Naive thymus-derived CD8-positive, alpha-beta T cell (primary cell): ENCODE measurements at places on chromosomes 3 and 15.

- no peak for DNase-seq
These were observed 94.6 kb downstream of the ITPR1 start for GRCh38 chr3:4587838-4588105.

DNA sequence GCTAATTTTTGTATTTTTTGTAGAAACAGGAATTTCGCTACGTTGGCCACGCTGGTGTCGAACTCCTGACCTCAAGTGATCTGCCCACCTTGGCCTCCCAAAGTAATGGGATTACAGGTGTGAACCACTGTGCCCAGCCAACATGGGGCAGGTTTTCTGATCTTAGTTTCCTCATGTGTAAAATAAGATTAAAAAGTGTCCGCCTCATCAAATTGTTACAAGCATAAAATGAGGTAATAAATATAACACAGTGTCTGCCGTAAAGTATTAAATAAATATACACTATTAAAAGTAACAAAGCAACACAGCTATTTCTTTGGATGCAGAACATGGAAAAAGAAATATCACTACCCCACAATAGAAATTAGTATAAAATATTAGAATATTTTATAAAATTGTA is 16.4 kb upstream of the COMMD2 start:
- no peak for DNase-seq

DNA sequence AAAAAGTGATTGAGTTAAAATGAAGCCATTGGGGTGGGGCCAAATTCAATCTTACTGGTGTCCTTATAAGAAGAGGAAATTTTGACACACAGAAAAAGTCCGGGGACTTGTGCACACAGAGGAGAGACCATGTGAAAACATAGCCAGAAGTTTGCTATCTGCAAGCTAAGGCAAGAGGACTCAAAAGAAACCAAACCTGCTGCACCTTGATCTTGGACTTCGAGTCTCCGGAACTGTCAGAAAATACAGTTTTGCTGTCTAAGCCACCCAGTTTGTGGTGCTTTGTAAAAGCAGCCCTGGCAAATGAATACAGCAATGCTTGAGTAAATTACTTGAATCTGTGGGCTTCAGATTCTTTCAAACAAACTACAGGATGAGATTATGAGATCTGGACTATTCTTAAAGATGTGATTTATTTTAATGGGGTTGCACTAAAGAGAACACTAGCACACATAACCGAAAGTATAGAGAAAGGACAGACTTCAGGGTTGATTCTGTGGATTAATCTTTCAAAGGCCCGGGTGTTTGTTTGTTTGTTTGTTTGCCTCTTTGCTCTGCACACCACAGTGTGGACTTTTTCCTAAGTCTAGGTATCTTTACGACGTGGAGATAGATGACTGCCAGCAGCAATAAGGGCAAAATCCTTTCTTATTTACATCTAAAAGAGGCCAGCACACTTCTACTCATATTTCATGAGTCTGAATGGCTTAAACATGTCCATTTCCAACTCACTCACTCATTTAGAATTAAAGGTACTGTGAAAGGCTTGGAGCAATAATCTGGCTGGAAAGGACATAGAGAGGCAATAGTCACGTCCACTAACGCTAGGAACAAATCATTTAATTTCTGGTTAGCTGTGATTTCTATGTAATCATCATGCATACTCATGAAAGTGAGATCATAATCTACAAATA is 53.9 kb upstream of the SSR3 start:
- DNase-seq = no peak

DNA sequence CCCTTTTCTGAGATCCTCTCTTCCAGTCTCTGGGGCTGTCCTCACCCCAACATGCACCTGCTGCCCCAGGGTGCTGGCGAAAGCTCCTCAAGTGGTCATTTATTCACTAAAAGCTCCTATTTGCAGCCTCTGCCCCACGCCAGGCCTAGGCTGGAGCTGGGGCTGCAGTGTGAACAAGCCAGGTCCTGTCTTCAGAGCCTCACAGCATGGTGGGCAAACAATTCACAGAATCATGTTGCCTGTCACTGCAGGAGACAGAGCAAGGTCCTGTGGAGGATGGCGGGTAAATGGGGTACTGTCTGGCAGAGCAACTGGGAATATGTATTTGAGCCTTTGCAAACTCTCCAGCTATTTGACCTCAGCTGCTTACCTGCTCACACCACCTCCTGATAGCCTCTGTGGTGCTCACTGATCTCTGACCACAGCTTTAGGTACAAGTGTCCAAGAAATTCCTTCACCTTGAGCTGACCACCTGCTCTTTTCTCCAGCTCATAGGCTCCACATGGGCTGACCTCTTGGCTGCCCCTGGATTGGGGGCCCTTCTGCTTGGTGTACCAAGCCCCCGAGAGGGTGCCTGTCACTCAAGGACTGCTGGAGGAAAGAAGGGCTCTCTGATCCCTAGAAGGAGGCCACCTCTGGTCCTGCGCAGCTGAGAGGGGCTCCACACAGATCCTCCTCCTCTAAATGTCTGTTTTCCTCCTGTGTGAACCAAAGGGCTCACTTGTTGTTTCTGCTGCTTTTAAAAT is 35.6 kb downstream of the AMOTL2 start:
- no peak for DNase-seq

DNA sequence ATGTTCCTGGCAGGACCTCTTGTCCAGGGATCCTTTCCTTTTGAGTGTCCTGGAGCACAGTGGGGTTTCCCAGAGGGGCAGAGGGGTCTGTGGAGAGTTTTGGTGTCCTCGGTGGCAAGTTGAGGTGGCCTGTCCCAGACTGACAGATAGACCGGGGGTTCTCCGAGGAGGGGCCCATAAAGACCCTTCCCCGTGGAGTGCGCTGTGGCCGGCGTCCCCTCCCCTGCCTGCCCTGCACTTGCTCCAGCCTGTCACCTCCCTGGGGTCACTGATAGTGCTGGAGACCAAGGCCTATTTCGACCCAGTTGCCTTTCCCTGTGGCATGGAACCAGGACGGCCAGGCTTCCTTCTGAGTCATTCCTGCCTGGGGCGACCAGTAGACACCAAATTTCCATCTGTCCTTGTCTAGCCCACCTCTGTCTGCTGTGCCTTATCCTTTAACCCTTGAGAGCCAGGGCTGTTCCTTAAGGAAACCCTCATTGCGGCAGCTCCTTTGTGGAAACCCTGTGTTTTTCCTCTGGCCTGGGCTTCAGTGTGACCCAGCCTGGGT is 2.9 kb downstream of the MUC4 start:
- no peak for DNase-seq

DNA sequence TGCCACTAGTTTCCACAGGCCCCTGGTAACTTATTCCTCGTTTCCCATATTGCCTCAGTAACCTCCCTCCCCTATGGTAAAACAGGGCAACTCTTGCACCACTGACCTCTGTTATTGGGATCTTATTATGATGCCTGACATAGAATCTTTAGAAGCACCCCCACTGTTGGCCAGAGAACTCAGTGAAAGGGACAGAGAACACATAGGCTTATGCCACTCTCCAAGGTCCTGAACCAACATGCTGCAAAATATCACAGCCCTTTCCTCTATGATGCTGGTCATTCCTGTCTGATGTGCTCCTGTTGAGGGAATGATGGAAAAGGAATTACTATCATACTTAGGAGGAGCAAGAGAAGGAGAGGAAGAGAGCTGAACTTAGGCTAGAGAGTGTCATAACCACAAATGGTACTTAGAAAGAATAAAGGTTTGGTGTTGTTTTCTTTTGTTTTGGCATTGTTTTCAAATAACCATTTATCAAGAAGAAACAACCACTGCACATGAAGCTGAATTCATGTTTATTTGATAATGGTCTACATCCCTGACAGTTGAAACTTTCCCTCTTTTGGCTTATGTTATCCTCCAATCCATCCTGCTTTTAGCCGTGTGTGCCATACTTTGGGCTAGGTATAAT is 330.2 kb downstream of the EPHB1 start:
- no peak for DNase-seq

DNA sequence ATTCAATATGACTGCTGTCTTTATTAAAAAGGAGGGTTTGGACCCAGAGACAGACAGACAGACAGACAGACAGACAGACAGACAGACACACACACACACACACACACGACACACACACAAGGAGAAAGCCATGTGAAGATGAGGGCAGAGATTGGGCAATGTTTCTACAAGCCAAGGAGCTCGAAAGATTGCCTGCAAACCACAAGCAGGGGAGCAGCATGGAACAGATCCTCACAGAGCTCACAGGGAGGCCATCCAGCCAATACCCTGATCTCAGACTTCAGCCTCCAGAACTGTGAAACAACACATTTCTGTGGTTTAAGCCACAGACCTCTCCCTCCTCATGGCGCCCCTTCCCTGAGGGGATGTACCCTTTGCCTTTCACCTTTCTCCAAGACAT is 35.8 kb upstream of the ABHD2 start:
- no peak for DNase-seq

- no peak for DNase-seq
These were observed 15.2 kb downstream of the ABCC5 start for GRCh38 chr3:184002469-184002868.

GRCh38 chr3:73315706-73316105 is 254.2 kb downstream of the EBLN2 start:
- no peak for DNase-seq

- DNase-seq = no peak
These were observed 28.9 kb upstream of the KLHL6 start for GRCh38 chr3:183584246-183584913.

DNA sequence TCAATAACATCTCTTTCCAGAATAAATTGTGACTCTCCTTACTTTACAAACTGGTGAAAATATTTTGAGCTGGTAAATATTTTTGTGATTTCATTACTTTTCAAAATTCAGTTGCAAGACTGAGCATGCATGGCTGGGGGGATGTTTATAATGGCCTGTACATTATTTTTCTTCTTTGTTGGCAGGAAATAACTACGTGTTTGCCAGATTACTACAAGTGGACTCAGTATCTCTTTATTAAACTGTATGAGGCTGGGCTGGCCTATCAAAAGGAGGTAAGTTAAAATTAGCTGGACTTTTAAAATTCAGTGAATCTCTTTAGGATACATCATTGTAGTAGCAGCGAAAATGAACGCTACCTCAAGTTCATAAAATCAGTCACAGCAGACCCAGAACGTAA is 58.3 kb downstream of the LARS2 start:
- no peak for DNase-seq

DNA sequence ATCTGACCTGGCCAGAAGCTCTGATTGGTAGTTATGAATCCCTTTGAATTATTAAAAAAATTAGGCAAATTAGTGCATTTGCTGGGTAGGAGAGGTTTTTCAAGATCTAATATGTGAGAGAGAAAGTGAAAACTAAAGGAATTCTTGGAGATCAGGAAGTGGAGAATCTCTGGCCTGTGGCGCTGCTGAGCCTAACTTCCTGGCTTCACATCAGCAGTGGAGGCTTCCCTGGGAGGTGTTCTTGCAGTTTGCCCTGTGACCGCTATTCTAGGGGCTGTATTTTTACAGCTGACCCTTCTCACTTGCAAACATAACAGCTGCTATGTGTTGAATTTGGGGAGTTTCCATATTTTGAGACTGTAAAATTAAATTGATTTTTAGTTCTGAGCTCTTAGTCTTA is 166.4 kb downstream of the ATG7 start:
- DNase-seq = no peak

DNA sequence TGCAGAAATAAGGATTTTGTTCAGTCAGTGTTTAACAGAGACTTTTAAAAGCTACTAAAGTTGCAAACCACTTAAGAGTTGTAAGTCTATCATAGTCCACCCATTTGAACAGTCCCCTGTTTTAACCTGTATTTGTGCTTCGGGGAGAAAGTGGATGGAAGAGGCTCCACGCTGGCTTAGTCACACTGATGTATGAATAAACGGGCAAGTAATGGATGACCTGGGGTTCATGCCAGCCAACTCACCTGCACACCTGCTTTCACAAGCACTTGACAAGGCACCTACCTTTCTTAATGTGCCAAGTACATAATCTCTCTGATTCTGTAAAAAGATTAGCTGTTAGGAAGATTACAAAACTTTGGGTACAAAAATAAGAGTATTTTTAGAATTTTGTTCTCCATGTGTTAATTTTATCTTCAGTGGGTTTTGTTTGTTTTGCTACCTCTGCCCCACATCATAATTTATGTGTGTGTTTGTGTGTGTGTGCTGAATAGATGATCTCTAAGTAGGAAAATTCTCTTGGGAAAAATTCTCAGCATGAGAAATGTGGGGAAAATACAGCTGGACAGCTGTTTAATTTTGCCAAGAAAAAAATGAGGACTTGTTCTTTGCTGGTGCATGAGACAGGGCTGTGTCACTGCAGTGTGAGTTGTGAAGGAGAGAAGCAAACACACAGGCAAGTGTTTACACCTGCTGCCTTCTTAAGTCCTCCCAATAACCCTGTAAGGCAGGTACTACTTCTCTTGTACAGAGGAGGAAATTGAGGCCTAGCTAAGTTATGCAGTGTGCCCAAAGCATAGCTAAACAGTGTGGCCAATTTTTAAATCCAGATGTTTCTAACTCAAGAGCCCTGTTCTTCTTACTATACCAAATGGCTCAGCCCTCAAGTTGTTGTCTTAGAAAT is 181.2 kb upstream of the IL12A start:
- DNase-seq = no peak

- no peak for DNase-seq
These were observed 6.5 kb downstream of the IGF2BP2 start for GRCh38 chr3:185818267-185818875.

- DNase-seq = no peak
These were observed 103.8 kb downstream of the WDR76 start for GRCh38 chr15:43930556-43930955.

- DNase-seq = no peak
These were observed 97.4 kb downstream of the DTWD1 start for GRCh38 chr15:49718234-49718633.

DNA sequence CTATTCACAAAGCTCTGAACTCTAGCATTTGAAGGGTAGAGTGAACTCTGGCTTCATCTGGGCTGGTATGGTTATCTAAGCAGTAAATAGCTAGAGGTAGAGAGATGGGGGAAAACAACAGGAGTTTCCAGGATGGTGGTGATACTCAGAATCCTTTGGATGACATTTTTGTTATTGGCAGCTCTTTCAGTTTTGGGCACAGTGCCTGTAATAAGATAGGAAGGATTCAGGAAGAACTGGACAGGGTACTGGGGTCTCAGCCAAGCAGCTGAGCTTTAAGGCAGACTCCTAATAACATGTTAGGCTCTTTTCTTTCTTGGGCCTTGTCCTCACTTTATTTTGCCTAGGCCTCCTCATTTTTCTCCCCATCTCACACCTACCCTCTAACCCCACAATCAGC is 338.5 kb downstream of the CADM2 start:
- no peak for DNase-seq

DNA sequence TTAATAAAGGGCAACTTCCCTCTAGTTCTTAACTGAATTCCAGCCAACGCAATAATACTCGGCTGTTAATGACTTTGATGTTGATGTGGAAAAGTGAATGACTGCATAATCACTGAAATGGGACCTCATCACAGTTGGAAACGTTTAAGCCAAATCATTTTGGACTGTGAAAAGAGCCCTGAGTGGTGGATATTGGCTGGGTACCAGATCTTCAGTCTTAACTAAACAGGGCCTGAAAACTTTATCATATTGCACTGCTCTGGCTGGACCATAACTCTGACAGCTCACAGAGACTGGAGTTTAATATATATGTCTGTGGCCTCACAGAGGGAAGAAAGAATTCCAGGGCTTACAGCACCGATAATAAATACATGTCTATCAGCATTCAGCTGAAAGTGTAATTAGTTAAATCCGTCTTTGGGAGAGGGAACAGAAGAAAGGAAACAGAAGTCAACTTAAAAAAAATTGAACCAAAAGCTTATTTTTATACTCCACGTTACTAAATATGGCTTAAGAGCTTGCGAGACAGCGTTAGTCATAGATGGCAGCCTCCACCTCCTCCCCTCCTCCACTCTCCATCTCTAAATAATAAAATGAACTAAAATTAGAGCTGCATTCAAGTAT is 222.3 kb upstream of the CDIN1 start:
- DNase-seq = no peak

- DNase-seq = no peak
These were observed 234.3 kb downstream of the SQOR start for GRCh38 chr15:45869034-45869668.

GRCh38 chr3:151351648-151352047 is 22.3 kb upstream of the P2RY13 start:
- no peak for DNase-seq
